HuH-7.5 (cell line): ENCODE measurements at places on chromosomes 12 and 14.

- DNase-seq = no peak
Observed at GRCh38 chr12:132966676-132967415, 10.7 kb upstream of the ZNF605 start.

GRCh38 chr14:94748667-94749347, 21.1 kb downstream of the GSC start:
- peak; percentile 44 for DNase-seq

- no peak for DNase-seq
Observed at GRCh38 chr14:34175574-34175973, 224.7 kb upstream of the EGLN3 start.

DNA sequence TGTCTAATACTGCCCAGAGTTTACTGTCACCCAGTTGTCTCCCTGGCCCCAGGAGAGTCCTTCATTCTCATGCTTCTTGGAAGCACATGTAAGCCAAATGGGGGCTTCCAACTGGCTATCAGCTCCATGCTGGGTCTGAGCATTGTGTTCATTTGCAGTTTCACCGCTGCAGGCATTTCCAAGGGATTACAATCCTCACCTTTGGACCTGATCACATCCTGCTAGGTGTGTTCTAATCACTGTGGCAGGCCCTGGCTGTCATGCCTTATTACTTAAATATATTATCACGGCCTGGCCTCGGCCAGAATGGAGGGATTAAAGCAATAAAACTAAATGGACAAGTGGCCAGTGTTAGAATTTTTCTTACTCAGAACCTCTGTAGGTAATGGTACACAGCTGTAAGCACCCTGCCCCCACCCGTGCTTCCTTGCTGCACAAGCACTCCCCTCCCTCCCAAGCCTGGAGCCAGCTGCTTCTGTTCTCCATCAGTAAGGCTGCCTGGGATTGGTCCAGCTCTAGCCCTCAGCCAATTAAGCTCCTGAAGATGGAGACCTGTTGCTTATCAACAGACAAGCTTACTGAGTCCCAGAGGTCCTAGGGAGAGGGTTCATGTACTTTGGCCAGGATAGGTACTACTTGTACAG, 175.9 kb upstream of the RBM19 start:
- DNase-seq = no peak

- DNase-seq = no peak
Observed at GRCh38 chr14:53368066-53368465, 214.9 kb upstream of the DDHD1 start.

- no peak for DNase-seq
Observed at GRCh38 chr12:82327861-82328260, 30.3 kb downstream of the CCDC59 start.

DNA sequence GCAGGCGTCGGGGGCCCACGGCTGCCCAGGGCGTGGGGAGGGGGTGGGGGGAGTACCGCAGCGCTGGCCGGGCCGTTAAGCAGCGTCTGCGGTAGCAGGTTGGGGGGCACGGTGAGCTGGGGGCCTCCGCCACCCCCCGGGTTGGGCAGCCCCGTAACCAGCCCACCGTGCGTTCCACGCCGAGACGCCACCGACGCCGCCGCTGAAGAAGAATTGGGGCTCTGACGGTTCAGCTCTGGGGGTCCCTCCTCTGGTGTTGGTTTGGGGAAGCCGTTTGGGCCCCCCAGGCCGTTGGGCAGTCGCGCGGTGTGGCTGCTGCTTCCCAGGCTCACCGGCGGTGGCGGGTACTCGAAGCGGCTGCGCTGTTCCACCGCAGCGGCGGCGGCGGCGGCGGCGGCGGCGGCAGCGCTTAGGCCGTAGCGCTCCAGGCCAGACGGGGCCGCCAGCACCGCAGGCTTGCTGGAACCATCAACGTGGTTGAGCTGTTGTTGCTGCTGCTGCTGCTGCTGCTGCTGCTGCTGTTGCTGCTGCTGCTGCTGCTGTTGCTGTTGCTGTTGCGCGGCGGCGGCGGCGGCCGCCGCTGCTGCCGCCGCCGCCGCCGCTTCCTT, 1.5 kb downstream of the IRF2BPL start:
- peak; percentile 81 for DNase-seq

DNA sequence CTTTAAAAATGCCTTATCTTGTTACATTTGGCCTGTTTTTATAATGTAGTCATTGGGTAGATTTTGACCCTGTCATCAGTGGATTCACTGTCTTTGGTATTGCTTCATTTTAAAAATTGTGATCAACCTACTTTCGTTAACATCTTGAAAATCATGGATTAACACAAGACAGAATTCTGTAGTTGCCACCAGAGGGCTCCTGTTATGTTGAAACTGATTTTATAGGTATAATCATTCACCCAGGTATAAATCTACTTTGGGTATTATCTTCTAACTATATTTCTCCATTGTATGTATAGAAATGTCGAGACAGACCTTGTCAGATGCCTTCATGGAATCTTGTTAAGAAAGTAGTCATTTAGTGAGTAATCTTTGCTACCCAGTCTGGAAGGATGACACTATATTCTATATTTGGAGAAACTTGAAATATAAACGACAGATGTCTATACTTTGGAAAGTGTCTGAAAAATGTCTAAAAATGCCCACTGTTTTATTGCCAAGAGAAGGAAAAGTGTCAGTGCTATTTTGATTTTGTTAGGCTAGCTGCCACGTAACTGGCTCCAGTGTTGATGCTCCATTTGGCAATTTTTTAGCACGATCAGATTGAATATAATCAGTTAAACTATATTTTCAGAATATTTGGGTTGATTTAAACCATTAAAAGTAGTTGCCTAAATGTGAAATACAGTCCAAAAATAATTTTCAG, 129.4 kb downstream of the PELI2 start:
- DNase-seq = no peak

DNA sequence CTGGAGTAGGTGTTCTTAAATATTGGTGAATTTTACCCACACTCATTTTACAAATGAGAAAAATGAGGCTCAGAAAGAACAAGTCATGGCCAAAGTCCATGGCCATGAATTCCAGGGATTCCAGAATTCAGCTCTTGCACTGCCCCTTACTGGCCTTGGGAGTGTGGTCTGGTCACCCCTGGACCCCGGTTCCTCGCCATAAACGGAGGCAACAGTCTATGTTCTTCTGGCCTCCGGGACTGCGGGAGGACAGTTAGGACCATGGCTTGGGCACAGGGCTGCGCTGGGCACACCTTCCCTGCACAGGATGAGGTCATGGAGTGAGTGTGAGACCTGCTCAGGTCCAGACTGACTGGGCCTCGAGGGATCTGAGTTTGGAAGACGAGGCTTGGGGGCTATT, 6.9 kb downstream of the CCDC197 start:
- no peak for DNase-seq

- DNase-seq = no peak
Observed at GRCh38 chr14:38710881-38711280, 392.2 kb downstream of the SEC23A start.
